Activated CD4-positive, alpha-beta T cell treated with anti-CD3 and anti-CD28 coated beads, Interleukin-2, amount 50 U/mL, for 1 hour (primary cell): ENCODE measurements at places on chromosomes 2 and 18.

- no peak for DNase-seq
Observed at GRCh38 chr2:62382757-62383156, 123.2 kb downstream of the TMEM17 start.

- no peak for DNase-seq
Observed at GRCh38 chr2:198385326-198385725, 580.9 kb downstream of the PLCL1 start.

- no peak for DNase-seq
Observed at GRCh38 chr2:22011048-22011447, 887.3 kb downstream of the TDRD15 start.

DNA sequence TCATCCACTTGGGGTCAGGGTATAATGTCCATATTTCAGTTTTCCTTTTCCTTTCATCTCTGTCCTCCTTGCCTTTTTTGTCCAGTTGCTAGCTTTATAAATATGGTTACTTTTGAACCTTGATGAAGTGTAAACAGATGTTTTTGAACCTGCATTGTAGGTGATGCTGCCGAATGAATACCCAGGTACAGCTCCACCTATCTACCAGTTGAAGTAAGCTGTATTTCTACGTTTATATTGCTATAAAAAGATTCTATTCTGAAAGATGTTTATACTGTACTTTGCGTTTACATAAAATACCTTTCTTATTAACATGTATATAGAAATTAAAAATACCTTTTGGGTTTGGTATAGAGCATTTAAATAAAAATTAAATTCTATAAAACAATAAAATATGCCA lies 2.2 kb downstream of the IMPACT start:
- no peak for DNase-seq

DNA sequence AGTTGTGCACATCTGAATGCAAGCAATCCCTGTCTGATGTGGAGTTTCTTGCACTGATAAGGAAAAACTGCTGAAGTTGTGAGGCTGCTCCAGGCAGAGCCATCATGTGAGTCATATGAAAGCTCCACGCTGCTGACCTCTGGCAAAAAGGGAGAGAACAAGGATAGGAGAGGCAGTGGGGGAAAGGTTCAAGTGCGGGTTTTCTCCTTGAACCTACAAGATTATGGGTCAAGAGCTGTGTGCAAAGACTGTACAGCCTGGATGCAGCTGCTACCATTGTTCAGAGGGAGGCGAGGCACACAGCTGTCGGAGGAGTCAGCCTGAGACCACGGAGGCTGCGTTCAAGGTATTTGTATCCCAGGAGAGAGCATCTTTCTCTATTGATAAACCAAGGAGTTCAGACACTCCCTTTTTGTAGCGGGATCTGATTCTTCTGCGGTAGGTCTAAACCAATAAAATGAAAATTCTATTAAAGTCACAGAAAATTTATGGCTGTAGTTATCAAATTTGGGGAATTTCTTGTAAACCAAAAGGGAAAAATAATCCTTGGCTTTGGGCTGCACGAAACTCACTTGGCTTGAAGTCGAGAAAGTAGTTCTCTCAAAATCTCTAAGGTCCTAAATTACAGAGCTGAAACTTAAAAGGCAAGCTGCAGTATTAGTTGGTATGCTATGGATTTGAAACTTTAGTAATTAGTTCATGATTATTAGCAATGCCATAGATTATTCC lies at the start of gene CDK15:
Gene CDK15, plus strand, starts transcription at position 96 of the 729 bp plus-strand sequence. Its CDS starts 128 bp downstream, at position 224.
- DNase-seq, result no peak

- no peak for DNase-seq
Observed at GRCh38 chr2:26848336-26849055, 564 bp downstream of the DPYSL5 start.
